ENCODE measurements at places on chromosomes 2 and 18.

DNA sequence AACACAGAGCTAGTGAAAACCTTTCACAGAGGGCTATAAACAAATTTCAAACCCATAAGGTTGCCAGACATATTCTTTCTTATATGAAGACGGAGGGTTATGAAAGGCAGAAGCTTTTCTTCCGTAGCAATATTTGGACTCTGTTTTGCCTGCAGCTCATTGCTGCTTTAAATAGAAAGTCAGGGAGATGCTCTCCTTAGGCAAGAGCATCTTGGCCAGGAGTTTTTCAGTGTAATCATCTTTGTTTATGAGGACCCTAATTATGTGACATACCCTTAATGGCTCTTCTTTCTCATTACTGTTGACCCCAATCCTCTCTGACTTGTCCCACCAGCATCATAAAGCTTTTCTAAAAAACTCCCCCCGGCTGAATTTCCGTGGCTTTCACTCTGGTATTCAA lies 433.4 kb upstream of the NRXN1 start:
- H3K27ac ChIP-seq: no peak overlapping the region
- no peak for DNase-seq

DNA sequence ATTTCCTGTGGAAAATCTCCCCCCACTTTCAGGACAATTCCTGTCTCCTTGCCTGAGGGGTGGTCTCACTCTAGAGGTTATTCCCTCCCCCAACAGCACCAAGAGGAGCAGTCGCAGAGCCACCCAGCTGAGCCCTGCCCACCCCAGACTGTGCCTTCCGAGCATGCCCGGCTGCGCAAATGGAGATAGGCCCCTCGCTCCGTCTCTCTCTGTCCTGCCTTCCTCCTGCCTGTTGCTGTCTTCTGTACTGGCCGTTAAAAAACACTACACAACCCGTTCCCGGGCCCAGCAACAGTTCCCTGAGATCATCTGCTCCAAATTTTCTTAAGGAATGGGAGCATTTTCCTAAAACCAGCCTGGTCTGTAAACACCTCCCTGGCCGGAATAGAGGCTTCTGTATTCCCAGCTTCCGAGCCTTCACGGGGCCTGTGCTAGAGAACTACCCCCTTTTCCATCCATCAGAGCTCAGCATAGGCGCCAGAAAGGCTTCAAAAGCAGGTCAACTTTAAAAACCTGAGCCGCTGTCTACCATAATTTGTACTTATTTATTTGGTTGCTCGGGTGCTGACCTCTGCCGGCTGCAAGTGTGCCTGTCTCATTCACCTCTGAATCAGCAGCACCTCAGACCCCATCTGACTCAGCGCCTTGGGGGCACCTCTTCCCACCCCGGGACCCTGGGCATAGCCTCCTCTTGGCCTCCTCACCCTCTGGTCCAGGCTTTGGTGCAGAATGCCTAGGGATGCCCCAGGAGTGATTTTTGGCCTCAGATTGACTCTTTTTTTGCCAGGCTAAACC lies 159.4 kb downstream of the PXDN start:
- no peaks in the 10 kb centered on the region for H3K27me3 ChIP-seq
- no peak for DNase-seq
- H3K27ac ChIP-seq: no peak overlapping the region
- H3K36me3 ChIP-seq: no peaks in the 10 kb centered on the region
- H3K4me1 ChIP-seq: peaks cover 5% of the 10 kb centered on the region

GRCh38 chr2:74836675-74837401 lies 2.9 kb downstream of the HK2 start:
- H3K27ac ChIP-seq: no peak overlapping the region
- no peaks in the 10 kb centered on the region for H3K36me3 ChIP-seq
- H3K4me3 ChIP-seq: no peak overlapping the region
- no peak for DNase-seq
- H3K4me1 ChIP-seq: peaks cover 10% of the 10 kb centered on the region
- H3K27me3 ChIP-seq: no peaks in the 10 kb centered on the region

- no peak for DNase-seq
- H3K4me3 ChIP-seq: no peak overlapping the region
- H3K36me3 ChIP-seq: no peaks in the 10 kb centered on the region
- H3K27me3 ChIP-seq: no peaks in the 10 kb centered on the region
Observed at GRCh38 chr2:207123335-207123744, 42.4 kb downstream of the KLF7 start.

DNA sequence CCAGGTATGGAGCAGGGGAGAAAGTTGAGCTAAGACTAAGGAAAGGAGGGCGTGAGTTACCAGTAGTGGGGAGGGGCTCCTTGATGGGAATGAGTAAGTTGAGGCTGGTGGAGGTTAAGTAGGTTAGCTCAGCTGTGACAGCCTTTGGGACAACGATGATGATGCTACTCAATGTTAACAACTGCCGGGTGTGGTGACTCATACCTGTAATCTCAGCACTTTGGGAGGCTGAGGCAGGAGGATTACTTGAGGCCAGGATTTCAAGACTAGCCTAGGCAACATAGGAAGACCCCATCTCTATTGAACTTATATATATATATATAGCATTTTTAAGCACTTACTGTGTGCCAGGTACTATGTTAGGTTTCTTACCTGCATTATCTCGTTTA lies 48.4 kb downstream of the HK2 start:
- H3K27me3 ChIP-seq: no peaks in the 10 kb centered on the region
- H3K4me3 ChIP-seq: no peak overlapping the region
- H3K36me3 ChIP-seq: peaks cover 99% of the 10 kb centered on the region
- H3K4me1 ChIP-seq: no peaks in the 10 kb centered on the region
- H3K27ac ChIP-seq: no peak overlapping the region

DNA sequence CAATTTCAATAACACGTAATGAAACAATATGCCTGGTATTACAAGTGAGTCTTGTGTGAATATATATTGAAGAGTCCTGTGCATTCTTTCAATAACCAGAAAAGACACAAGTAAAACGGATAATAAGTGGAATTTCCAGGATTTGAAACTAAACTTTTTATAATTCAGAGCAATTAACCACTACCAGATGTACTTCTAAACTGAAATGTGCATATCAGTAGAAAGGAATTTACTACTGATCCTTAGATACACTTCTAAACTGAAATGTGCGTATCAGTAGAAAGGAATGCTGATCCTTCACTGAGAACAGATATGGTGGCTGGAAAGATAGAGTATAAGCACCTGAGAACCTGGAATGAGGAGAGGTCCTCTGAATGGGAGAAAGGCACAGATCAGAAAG lies 470.9 kb upstream of the SPHKAP start:
- DNase-seq: no peak
- no peak overlapping the region for H3K27ac ChIP-seq
- H3K4me1 ChIP-seq: no peaks in the 10 kb centered on the region
- no peak overlapping the region for H3K4me3 ChIP-seq

- no peaks in the 10 kb centered on the region for H3K27me3 ChIP-seq
- no peak for DNase-seq
- no peaks in the 10 kb centered on the region for H3K36me3 ChIP-seq
- H3K4me3 ChIP-seq: no peak overlapping the region
- no peaks in the 10 kb centered on the region for H3K4me1 ChIP-seq
- no peak overlapping the region for H3K27ac ChIP-seq
Observed at GRCh38 chr2:4272261-4272858, 569.0 kb downstream of the DCDC2C start.

DNA sequence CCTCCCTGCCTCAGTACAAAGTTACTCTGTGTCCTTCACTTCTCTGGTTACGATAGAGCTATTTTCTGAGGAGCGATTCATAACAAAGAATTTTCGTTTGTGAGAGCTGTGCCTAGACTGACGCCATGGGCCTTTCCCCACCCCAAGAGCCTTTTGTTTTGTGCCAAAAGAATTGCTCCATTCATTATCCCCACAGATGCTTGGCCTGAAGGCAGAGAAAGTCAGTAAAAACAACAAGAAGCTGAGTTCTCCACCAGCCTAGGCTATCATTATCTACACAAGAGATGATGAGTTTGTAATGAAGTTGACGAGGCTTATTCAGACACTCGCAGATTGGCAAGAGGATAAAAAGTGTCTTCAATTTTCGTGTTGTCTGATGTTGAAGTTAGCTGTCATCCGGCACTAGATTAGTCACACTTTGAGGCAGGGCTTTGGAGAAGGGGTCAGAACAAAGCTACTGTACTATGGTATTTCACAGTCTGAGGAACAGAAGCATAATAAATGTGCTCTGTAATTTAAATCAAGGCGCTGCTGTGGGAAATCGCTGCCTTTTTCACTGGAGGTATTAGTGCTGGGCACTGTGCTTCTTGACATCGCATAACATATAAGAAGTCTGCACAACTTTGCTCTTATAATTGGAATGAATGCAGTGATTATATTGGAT lies 278.4 kb upstream of the FIGN start:
- H3K36me3 ChIP-seq: no peaks in the 10 kb centered on the region
- H3K4me3 ChIP-seq: no peak overlapping the region
- no peaks in the 10 kb centered on the region for H3K27me3 ChIP-seq
- peak overlapping the region; percentile 75 for H3K27ac ChIP-seq

- no peak overlapping the region for H3K4me3 ChIP-seq
- H3K27ac ChIP-seq: no peak overlapping the region
Observed at GRCh38 chr2:113216891-113217454, 43.2 kb downstream of the PSD4 start.

DNA sequence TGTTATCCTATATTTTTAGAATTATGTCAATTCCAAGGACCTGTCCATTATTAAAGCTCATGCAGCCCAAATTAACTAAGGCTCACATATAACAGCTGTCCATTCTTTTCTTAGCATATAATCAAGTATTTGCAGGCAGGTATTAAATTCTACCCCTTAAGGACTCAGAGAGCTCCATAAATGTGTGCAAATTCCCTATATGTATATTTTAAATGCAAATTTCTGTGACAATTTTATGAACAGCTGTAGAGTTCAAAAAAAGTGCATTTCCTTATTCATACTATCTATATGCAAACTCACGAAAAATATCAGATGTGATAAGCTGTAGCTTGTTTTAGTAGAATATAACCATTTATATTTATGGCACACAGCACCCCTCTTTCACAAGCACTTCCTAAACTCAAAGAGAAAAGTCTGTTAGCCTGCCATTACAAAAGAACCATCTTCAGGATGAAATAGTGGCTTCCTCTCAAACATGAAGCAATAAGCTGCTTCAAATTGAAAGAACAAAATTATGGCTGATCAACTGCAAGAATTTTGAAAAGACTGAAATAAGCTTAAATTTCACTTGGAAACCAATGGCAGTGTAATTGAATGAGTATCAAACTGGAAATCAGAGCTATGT lies 155.0 kb upstream of the REG3G start:
- no peaks in the 10 kb centered on the region for H3K27me3 ChIP-seq
- no peak overlapping the region for H3K27ac ChIP-seq
- DNase-seq: no peak
- H3K4me1 ChIP-seq: no peaks in the 10 kb centered on the region

GRCh38 chr2:236824836-236825235 lies 255.2 kb downstream of the ACKR3 start:
- H3K4me3 ChIP-seq: no peak overlapping the region
- no peaks in the 10 kb centered on the region for H3K36me3 ChIP-seq
- DNase-seq: no peak
- no peak overlapping the region for H3K27ac ChIP-seq
- no peaks in the 10 kb centered on the region for H3K27me3 ChIP-seq

GRCh38 chr2:195677884-195678283 lies 20.9 kb downstream of the SLC39A10 start:
- peaks cover 38% of the 10 kb centered on the region for H3K36me3 ChIP-seq
- H3K4me3 ChIP-seq: no peak overlapping the region
- no peaks in the 10 kb centered on the region for H3K27me3 ChIP-seq
- H3K27ac ChIP-seq: no peak overlapping the region

DNA sequence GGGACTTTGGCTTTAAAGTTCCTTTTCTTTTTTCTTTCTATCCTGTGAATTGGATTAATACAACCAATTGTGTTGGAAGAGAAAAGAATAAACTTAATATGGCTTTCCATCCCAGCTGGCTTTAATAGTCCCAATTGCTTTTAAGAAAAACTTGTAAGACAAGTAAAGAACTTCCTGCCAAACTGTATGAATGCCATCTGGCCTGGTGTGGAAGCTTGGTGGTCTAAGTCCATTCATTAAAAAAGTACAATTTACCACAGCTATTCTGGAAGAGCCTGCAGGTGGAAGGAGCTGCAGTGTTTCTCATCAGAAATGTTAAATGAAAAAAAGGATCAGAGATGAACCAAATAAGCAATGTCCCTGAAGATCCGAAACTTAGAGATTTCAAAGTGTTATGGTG lies 103.9 kb downstream of the KLHL14 start:
- no peak for DNase-seq
- H3K27me3 ChIP-seq: no peaks in the 10 kb centered on the region
- no peak overlapping the region for H3K4me3 ChIP-seq
- no peak overlapping the region for H3K27ac ChIP-seq
- H3K4me1 ChIP-seq: no peaks in the 10 kb centered on the region

- H3K4me3 ChIP-seq: no peak overlapping the region
- peaks cover 2% of the 10 kb centered on the region for H3K4me1 ChIP-seq
- no peak for DNase-seq
- no peaks in the 10 kb centered on the region for H3K27me3 ChIP-seq
- peaks cover 11% of the 10 kb centered on the region for H3K36me3 ChIP-seq
Observed at GRCh38 chr2:219149667-219150066, 10.9 kb downstream of the NHEJ1 start.

DNA sequence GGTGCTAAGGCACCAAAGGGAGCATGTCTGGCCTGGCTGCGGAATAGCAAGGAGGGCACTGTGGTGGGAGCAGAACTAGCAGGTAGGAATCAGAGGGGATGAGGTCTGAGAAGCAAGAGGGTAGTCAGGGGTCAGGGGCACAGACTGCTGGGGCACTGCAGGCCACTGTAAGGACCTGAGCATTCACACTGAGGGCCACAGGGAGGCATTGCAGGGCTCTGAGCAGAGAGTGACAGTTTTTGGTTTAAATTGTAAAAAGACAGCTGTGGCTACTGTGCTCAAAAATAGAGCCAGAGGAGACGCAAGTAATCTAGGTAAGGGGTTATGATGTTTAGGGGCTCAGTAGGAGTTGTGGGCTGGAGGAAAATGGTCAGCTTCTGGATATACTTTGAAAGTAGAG lies 41.5 kb downstream of the ARHGAP25 start:
- H3K36me3 ChIP-seq: no peaks in the 10 kb centered on the region
- no peaks in the 10 kb centered on the region for H3K27me3 ChIP-seq
- DNase-seq: no peak
- no peak overlapping the region for H3K27ac ChIP-seq
- H3K4me3 ChIP-seq: no peak overlapping the region
- H3K4me1 ChIP-seq: peaks cover 2% of the 10 kb centered on the region
